ENCODE measurements at places on chromosomes 5 and 9. TPM values are rescaled to one million over a fixed set of nuclear protein-coding genes. Genes with fewer than 3 reads are reported as not detected.

GRCh38 chr5:40939753-40940152, 30.5 kb downstream of the C7 start:
- DNase-seq, result no peak

DNA sequence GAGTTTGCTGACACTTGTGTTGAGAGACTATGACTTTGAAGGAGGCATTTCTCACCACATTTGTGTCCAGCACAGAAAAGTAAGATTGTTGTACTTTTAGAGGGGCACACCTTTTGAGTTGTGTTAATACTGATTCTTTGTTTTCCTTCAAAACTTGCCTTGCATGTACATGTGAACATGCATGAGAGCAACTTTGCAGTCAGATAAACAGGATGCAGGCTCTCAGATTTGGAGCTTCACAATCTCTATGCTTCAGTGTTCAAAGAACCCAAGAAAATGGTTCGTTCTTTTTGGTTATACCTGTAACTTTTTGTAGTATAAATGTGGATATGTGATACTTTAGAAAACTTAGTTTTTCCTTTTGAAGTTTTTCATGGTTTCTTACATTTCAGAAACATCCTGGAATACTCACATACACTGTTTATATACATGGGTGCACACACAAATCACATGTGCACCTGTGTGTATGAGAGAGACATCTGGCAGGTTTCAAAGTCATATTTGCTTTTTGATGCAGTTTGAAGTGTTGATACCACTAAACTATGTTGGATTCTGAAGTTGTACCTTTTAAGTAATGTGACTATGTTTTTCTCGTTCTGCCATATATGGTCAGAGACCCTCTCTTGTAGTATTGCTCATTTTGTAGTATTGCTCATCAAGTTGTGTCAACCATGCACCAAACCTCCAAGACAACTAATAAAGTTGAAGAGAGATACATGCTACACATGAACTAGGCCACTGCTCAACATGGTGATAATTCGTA, 190.7 kb downstream of the CD180 start:
- DNase-seq, result no peak

Gene NIPAL4
- total RNA-seq, result 49.8 TPM

DNA sequence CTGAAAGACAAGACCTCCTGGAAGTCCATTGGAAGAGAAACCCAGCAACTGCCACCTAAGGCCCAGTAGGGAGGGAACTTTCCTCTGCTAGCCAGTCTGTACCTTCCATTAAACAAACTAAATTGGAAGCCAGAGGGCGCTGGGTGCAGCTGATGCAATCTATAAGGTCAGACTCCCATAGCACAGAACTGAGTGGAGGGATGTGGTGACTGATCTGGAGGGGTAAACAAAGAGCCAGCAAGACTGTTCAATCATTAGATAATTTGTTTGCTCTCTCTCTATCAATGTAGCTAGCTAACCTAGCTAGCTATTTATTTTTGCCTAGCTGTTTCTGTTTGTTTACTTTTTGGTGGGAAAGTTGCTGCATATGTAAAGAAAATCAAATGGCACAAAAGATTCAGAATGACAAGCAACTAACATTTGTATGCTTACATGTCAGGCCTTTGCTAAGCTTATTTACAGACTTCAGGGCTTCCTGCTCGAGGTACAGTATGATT, 291.8 kb upstream of the DAB2 start:
- DNase-seq, result no peak

DNA sequence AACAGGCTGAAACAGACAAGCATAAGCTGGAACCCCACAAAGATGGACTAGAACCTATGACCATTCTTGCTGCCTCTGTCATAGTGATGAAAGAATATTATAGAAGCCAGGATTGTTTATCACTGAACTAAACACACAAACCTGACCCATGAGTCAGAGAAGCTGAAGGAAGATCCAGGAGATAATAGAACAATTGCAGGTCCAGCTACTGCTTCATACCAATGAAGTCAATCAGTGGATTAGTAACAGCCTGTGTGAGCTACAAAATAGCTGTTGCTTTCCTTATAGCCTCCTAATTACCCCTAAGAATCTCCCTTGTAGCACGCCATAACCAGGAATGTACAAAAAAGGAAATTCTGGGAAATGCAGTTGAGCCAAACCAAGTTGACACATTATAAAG, 459.9 kb upstream of the ZNF462 start:
- no peak for DNase-seq

DNA sequence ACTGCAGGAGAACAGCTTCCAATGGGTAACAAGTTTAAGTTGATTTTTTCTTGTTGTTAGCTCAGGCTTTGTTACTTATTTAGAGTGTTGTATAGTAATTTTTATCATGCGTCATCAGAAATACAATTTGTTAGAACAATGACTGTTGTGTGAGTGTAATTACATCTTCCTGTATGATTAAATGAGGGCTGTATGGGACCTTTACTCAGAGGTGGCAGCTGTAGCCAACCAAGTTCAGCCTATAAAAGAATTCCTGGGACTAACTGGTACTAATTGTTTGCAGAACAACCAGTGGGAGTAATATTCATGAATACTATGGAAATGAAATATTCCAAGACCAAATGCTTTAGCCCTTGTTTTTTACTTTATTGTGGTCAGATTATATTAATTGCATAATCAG, 30.8 kb upstream of the TJP2 start:
- no peak for DNase-seq

Gene IL9
- total RNA-seq, result not detected

Gene SPOCK1
- 15.6 TPM for total RNA-seq

DNA sequence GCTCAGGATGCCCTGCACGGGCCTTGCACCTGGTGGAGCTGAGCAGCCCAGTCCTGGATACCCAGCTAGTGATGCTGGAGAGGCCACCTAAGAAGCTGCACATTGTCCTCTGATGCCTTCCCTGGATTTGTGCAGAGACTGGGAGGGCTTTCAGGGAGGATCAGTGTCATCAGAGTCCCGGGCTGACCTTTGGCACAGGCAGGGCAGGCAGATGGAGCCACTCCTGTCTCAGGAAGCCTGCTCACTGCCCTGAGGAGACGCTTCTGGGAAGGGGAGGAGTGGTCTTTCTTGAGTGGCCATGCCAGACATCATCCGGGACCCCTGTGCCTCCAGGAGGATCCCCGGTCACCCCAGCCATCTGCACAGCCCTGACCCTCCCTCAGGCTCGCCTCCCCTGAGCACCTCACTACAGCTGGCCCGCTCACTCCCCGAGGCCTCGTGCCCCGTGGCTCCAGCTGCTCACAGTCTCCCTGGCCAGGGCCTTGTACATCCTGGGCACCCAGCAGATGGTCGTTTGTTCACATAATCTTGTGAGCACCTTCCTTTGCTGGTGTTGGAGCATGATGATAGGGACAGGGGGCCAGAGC, 47.2 kb upstream of the FCN2 start:
- DNase-seq, result no peak

DNA sequence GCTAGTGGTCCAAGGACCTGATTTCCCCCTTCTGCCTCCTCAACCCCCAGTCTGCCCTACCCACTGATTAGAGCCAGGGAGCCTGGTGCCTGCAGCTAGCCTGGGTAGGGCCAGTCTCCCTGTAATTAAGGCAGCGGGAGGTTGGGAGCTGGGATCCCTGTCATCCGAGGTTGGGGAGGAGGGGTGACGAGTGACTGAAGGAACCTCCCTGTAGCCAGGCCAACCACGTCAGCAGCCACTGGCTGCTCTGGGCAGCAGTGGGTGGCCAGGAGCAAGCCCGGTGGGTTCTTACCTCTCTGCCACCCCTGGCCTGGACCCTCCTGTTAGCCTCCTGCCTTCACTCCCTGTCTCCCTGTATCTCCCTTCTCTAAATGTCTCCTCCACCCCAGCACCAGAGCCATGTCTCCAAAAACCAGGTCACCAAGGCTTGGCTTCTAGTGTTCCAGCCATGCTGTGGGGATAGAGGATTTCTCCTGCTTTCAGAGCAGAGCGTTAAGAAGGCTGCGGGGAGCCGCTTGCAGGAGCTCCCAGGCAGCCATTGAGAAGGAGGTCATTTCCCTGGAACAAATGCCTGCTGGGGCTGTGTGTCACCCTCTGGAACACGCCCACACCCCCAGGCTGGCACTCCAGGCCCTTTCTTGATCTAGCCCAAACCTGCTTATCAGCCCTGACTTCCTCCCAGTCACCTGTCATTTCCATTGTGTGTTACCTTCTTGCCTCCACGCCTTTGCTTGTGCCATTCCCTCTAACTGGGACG, 65.0 kb upstream of the GGTA1 start:
- DNase-seq, result peak; percentile 84

Measured in ureter (tissue), 1 donor.